ENCODE measurements at places on chromosomes 4 and X.

DNA sequence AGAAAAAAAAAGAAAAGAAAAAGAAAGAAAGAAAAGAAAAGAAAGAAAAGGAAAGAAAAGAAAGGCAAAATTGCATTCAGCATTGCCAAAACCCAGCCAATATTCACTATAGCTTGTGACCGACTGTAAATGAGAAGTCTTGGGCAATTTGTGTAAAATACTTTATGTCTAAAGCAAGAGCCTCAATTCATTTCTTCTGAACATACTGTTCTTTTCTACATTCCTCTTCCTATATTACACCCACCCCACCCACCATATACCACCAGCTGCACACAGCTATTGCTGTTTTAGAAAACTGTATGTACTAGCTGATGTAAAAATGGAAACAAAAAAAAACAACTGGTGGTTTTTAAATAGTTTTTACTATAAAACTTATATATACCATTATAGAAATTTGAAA lies 156.9 kb upstream of the TTC29 start:
- DNase-seq: no peak

GRCh38 chr4:34512616-34513015 lies 1731.7 kb downstream of the ARAP2 start:
- DNase-seq: no peak

- DNase-seq: no peak
These were observed 15.7 kb upstream of the RUFY3 start for GRCh38 chr4:70706044-70706461.

GRCh38 chrX:38473701-38474100 lies 87.6 kb upstream of the TSPAN7 start:
- DNase-seq: no peak

GRCh38 chr4:141391771-141392170 lies 171.1 kb downstream of the ZNF330 start:
- DNase-seq: no peak

DNA sequence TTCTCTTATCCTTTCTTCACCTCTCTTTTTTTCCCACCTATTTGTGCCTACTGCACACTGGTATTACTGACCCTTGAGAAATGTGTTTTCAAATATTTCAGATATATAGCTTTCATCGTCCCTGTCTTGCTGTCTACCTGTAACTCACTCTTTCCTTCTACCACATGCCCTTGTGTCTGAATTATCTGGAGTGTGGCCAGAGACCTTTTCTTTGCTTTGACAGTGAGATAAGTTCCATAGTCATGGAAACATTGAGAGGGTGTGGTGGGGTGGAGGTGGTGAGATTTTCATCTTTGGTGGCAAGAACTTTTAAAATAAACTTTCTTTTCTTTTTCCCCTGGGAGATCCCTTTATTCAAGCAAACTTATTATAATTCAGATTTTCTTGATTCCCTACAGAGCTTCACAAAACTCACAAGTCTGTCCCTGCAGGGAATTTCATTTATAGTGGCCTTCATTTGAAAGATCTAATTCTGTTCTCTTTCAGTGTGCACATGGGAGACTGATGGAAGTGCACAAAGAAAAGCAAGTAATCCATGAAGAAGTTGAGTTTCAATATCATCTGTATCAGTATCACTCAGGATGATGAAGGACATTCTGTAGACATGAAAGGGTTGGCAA lies 95.7 kb downstream of the SH2D1A start:
- DNase-seq: no peak

DNA sequence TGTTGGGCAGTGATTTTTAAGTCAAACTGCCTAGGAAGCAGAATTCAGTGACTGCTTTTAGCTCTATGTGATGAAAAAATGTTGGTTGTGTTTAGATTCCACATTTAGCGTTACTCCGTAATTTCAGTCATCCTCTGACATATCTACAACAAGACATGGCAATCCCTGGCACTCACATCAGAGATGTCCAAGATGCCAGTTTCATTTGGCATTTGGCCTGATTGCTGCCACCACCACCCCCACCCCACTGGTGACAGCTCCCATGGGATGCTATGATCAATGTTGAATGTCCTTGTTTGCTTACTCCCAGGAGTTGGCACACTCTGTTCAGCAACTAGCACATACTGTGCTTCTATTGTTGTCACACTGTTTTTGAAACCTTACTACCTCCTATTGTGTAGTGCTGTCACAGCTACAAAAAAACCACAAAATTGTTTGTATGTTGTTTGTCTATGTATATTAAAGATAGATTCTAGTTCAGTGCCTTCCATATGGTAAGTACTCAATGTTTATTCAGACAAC lies 101.4 kb downstream of the AWAT2 start:
- DNase-seq: no peak

DNA sequence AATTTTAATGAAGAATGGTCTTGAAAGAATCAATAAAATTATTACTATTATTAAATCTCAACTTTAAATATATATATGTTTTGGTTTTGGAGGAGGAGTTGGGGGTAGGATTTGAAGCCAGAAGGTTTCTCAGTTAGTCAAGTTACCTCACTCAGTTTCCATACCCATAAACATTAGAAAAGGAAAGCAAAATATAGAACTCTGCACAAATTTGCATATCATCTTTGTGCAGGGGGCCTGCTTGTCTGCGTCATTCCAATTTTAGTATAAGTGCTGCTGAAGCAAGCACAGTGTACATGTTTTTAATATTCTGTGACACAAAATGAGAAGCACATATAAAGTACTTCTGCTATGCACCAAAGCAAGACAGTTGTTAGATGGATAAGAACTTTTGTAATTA lies 47.5 kb upstream of the SCRG1 start:
- DNase-seq: no peak

DNA sequence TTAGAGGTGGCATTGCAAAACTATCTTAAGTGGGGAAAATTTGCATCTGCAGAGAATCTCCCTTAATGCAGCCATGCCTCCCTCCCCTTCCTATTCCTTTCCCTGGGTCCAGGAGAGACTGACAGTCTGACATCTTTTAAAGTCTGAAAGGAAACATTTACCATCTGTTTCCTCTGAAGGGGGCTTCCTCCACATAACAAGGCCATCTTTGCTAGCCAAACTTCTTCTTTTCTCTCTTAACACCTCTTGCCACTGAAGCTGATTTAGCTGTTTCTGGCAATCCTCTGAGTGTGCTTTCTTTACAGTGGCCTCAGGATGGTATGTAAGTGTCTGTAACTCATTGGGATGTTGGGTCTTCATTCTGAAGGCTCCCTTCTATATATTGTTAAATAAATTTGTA lies 34.6 kb upstream of the AADAT start:
- DNase-seq: no peak

- DNase-seq: no peak
These were observed 57.7 kb upstream of the SEC24B start for GRCh38 chr4:109375778-109376414.

GRCh38 chr4:675036-675882 lies 917 bp downstream of the MYL5 start:
- DNase-seq: no peak

- DNase-seq: no peak
These were observed 12.2 kb upstream of the SPCS3 start for GRCh38 chr4:176307666-176307930.

DNA sequence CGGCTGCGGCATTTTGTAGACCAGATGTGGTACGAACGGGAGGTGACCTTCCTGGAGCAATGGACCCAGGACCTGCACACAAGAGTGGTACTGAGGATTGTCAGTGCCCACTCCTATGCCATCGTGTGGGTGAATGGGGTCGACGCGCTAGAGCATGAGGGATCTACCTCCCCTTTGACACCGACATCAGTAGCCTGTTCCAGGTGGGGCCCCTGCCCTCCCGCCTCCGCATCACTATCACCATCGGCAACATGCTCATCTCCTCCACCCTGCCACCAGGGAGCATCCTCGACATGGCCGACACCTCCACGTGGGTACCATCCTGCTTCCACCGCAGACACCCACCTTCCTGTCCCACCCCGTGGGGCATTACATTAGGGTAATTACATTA lies 46.2 kb downstream of the SMARCA5 start:
- DNase-seq: peak; percentile 36
